ENCODE measurements at places on chromosomes 2 and 18.

DNA sequence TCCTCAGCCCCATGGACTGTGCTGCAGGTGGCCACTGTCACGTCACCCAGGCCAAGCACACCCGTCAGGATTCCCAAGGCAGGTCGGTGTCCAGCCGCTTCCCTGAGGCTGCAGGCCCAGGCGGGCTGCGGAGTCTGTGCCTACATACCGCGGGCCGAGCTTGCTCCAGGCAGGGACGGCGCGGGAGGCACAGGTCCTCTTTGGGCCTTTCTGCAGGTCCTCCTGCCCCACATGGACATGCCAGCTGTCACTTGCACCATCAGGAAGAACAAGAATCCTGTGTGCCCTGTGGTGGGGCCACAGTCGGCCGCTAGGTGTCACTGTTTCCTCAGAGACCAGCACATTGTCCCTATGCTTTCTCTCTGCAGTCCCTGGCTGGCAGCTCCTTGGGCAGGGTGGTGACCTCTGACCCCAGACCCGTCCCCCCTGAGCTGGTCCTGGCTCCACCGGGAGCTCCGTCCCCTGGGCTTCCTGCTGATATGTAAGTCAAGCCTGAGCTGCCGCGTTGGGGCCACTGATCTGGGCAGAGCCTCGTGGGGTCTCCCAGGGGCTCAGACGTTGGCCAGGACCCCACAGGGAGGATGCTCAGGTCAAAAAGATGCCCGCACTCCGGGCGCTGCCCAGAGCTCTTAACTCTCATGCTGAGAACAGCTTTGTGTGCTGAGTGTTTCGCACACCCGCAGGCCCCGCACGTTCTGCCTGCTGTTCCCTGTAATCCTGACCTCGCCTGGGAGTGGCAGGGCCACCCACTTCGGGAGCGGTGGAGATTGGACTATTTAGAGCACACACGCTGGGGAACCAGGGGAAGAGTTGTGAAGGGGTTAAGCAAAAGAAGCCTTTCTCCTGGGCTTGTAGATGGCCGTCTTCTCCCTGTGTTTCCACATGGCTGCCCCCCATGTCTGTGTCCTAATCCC, 17.3 kb upstream of the AGXT start:
- DNase-seq: peak; percentile 76

- no peak for DNase-seq
These were observed 263.5 kb upstream of the PXDN start for GRCh38 chr2:2007551-2008501.

GRCh38 chr2:105134081-105134480, 96.2 kb downstream of the MRPS9 start:
- no peak for DNase-seq

GRCh38 chr2:38892819-38893218, 3.1 kb downstream of the ARHGEF33 start:
- DNase-seq: no peak

GRCh38 chr2:28751956-28752630, 463 bp downstream of the PPP1CB start:
- peak; percentile 23 for DNase-seq

GRCh38 chr18:39149211-39149806, 1583.7 kb upstream of the CELF4 start:
- DNase-seq: no peak

GRCh38 chr18:79576686-79577351, 102.8 kb upstream of the CTDP1 start:
- no peak for DNase-seq

GRCh38 chr2:8653485-8653884, 28.4 kb upstream of the ID2 start:
- DNase-seq: no peak

DNA sequence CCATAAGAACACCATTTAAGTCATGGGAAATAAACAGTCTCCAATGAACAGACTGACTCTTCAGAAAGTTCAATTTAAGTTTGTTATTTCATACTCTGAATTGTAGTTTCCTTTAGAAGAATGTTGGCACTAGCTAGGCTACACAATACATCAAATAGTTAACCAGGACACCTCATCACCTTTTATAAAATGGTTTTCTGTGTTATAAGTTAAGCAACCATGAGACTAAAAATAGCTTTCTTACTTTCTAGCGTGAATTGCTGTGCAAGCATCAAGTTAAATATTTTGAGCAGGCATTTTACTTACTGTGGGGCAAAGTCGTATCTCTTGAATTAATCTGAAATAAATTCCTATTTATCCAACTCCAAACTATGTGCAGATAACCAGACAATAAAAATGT, 1092.6 kb upstream of the SLC39A10 start:
- DNase-seq: no peak

GRCh38 chr18:63443829-63444228, 21.6 kb upstream of the VPS4B start:
- no peak for DNase-seq

DNA sequence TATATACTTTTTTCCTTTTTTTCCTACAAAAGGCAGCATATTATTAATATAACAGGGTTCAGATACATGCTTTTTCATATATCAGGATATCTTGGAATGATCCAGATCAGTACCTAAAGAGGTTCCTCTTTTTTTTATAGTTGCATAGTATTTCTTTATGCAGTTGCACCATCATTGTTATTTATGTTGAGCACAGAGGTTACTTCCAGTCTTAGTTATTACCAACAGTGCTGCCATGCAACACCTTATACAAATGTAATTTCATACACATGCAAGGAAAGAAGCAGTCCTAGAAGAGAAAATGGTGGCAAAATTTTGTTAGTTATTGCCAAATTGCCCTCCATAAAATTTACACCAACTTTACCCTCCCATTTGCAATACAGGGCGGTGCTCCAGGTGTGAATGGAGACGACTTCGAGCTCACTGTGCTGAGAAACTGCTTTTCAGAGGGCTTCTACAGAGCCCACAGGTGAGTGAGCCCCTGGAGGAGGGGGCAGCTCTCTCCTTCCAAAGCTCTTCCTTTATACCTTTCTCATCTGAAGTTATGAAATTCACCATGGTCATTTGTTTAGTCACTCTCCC, 30.0 kb upstream of the KCMF1 start:
- no peak for DNase-seq

DNA sequence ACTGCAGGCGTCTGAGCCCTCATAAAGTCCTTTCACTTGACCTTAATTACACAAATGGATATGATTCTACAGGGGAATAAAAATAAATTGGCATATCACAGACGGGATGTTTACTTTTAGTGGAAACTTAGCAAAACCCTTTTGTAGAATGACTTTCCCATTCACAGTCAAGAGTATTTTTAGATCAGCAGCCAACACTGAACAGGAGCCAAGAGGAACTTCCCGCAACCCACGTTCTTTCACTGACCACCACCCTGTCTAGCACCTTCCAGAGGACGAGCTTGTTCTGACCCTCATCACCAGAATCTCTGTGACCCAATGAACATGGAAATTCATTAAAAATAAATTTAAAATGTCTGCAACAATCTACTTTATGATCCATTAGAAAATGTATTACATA, 119.0 kb upstream of the SNTG2 start:
- no peak for DNase-seq

DNA sequence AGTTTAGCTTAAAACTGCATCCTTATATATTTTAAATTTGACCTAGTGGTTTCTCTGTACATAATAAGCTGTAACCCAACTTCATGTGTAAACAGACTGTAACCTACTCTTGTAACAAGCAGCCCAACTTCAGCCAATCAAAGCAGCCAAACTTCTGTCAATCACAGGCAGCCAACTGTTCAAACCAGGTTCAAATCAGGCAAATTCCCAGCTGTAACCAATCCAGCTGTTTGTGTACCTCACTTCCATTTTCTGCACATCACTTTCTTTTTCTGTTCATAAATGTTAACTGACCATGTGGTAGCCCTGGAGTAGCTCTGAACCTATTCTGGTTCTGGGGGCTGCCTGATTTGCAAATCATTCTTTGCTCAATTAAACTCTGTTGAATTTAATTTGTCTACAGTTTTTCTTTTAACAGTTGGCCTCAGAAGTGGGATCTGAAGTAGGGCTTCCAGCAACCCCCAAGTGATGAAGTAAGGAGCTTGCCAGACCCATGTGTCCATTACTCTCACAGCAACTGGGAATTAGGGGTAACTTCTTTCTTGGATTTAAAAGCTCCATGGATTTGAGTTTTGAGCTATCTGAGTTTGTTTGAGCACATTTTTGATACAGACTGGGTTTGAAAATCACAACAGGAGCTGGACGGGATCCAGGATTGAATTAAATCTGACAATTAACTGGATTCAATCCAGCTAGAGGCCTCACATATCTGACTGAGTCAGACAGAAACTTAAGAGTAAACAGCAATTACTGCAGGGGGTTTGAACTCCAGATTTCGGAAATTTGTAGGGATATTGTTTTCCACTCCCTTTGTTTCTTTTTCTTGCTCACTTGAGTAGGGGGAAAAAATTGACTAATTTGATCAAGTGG, 1569.7 kb upstream of the SLC39A10 start:
- DNase-seq: no peak

DNA sequence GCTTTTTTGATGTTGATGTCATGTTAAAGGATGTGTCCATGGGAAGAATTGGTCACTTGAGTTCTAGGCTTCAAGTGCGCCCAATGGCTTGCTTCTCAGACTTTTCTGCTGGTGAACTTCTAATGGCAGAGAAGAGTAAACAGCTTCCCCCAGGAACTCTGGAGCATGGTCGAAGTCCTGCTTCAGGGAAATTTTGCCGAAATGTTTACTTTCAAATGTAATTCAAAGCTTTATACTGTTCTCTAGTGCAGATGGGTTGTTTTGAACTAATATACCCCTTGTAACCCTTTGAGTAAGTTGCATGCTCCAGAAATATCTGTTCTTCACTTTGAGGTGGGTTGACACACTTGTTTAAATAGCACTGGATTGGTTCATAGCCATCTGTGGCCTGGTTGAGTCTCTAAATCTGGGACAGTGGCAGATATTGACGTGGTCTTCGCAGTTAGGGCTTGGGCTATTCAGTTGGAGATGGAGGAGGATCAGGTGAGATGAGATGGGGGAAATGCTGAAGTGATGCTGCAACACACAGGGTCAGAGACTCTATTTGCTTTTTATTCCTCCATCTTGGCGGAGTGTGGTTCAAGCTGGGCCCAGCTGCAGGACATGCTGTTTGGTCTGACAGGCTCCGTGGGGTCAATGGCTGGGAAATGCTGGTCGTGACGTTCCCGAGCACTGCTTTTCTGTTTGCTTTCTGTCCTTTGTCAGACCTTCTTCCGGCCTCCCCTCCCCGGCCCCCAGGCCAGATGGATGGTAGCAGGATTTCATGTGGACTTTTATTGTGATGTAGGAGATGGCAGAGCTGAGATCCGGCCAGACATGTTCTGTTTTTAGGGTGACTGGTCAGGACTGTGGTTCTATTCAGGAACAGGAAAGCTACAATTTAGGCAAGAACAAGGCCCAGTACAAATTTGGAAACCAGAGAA, 35.9 kb downstream of the MYO1B start:
- no peak for DNase-seq

GRCh38 chr2:64211276-64211921, 67.2 kb upstream of the PELI1 start:
- DNase-seq: no peak

GRCh38 chr2:157864857-157865430, 11.2 kb downstream of the ACVR1 start:
- DNase-seq: no peak

DNA sequence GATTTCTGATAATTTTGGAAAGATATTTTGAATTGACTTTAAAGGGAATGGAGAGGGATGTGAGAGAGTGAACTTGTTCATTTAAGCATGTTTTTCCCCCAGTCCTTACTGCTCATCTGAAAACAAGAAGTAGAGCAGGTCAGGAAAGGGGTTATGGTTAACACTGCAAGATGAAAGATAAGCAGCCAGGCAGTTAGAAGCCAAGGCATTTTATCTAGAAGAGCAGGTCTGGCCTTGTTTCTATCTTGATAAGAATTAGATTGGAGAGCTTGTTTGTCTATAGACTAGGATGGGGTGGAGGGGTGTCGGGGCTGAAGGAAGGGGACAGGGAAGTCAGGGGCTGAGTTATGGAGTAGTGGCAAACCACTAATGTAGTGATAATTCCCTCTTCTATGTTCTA, 171.6 kb downstream of the IKZF2 start:
- DNase-seq: no peak

DNA sequence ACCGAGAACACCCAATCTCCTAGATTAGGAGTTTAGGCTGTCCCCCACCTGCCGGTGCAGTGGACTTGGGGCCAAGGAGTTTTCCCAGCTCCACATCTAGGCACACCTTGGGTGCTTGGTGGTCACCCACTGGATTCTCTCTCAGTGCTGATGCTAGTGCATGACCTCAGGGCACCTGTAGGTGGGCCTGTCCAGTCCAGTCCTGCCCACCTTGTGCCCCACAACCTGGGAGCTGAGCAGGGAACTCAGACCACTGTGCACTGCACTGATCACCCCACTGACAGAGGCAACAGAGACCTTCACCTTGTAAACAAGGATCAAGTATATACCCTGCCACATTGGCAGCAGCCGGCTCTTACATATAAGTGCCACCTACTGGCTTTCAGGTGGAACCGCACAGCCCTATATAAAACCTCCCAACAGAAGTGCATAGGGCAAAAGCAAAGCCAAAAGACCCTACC, 12.7 kb upstream of the CDH19 start:
- DNase-seq: peak; percentile 25

GRCh38 chr2:120441351-120441700, 95.4 kb downstream of the INHBB start:
- DNase-seq: no peak

GRCh38 chr18:12944709-12945108, 3.1 kb upstream of the SEH1L start:
- DNase-seq: no peak

DNA sequence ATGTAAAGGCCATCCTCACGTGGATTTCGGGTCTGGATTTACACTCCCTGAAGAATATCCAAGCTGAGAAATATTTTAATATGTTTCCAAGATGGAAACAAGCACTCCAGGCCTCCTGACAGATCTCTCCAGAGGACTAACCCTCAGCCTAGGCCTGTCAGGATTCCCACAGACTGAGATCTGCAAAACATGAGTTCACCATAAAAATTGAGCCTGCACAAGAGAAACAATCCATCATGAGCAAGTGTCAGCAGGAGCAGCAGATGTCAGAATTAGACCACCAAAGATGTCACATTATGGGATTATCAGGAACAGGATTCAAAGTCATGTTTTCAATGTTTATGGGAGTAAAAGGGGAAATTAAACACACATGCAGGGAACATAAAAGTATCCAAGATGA, 191.3 kb downstream of the TFCP2L1 start:
- DNase-seq: no peak

- no peak for DNase-seq
These were observed 143.5 kb upstream of the NCK2 start for GRCh38 chr2:105600949-105601794.

- no peak for DNase-seq
These were observed 130.6 kb downstream of the TDRD15 start for GRCh38 chr2:21254170-21254965.

GRCh38 chr18:70293166-70293565, 4.3 kb downstream of the SOCS6 start:
- no peak for DNase-seq

GRCh38 chr2:70710038-70710690, 57.8 kb downstream of the ADD2 start:
- no peak for DNase-seq

DNA sequence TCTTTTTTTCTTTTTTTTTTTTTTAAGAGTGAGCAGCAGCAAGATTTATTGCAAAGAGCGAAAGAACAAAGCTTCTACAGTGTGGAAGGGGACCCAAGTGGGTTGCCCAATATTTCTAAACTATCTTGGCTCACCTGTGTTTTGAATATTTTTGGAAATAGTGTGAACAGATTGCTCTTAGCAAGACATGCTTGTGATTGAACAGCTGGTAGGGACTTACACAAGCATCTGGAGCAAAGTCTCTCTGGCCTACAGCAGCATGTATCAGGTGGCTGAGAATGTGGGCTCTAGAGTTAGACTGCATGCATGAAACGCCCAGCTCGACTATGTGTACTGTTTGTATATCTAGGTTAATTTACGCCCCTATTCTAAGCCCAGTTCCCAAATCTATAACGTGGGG, 40.3 kb upstream of the FBXO11 start:
- DNase-seq: no peak
